ENCODE measurements at places on chromosomes 2 and 18. TPM values are rescaled to one million over a fixed set of nuclear protein-coding genes. Genes with fewer than 3 reads are reported as not detected.

LIMS4 gene
- total RNA-seq = 4.9 TPM

STK39 gene
- total RNA-seq = 40.5 TPM

GAD1 gene
- total RNA-seq = not detected

PAX3 gene
- total RNA-seq = not detected

BCL2L11 gene
- total RNA-seq = 9.0 TPM

GNAL gene
- total RNA-seq = 7.4 TPM

KCNE4 gene
- 15.0 TPM for total RNA-seq

CWC22 gene
- 16.6 TPM for total RNA-seq

RAB6D gene
- total RNA-seq = 0.10 TPM

HOXD1 gene
- total RNA-seq = 1.1 TPM

HOXD10 gene
- total RNA-seq = 1.7 TPM

ANKRD62 gene
- not detected for total RNA-seq

TTN gene
- total RNA-seq = 12.0 TPM

LINC00305 gene
- total RNA-seq = not detected

LYG2 gene
- total RNA-seq = not detected

RTP5 gene
- not detected for total RNA-seq

TMEM169 gene
- total RNA-seq = 0.45 TPM

DOK1 gene
- 38.2 TPM for total RNA-seq

GKN1 gene
- not detected for total RNA-seq

Measured in mesenteric fat pad (tissue), 1 donor.